ENCODE measurements at places on chromosomes 4 and X. TPM values are rescaled to one million over a fixed set of nuclear protein-coding genes. Genes with fewer than 3 reads are reported as not detected.

The CCNQ gene
- total RNA-seq = 18.7 TPM

The CENPVL3 gene
- not detected for total RNA-seq

The ALB gene
- total RNA-seq = 0.99 TPM

The FRMD7 gene
- total RNA-seq = not detected

The ADH7 gene
- not detected for total RNA-seq

The RBM46 gene
- total RNA-seq = not detected

The TRIM75 gene
- total RNA-seq = not detected

The GPC3 gene
- 42.1 TPM for total RNA-seq

The LRCH2 gene
- 4.4 TPM for total RNA-seq

The PCSK1N gene
- total RNA-seq = 3.9 TPM

- no peak for DNase-seq
- no peaks in the 10 kb centered on the region for H3K4me1 ChIP-seq
- H3K27me3 ChIP-seq = no peaks in the 10 kb centered on the region
- H3K27ac ChIP-seq = no peak overlapping the region
Measured at GRCh38 chr4:31984872-31985271, 1264.7 kb downstream of the PCDH7 start.

DNA sequence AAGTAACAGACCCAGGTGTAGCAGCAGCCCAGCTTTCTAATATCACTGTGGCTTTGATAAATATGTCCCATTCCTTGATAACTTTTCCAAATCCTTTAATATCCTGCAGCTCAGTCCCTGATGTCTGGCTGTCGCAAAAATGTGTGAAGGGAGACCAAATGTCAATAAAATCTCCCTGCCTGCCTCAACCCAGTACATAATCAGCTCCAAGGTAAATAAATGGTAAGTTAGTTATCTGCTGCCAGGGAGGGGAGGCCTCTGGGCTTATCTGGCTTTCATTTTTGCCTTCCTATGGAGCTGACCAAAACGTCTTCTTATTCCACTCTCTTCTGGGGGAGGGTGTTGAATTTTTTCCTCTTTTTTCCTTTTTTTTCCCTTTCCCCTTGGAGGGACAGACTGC is 630.6 kb downstream of the MID1IP1 start:
- no peak overlapping the region for H3K4me3 ChIP-seq
- DNase-seq = no peak
- no peak overlapping the region for H3K27ac ChIP-seq
- no peaks in the 10 kb centered on the region for H3K27me3 ChIP-seq
- H3K36me3 ChIP-seq = no peaks in the 10 kb centered on the region

GRCh38 chr4:1496116-1496642 is 89.9 kb upstream of the NKX1-1 start:
- H3K4me3 ChIP-seq = no peak overlapping the region
- no peaks in the 10 kb centered on the region for H3K4me1 ChIP-seq
- H3K27me3 ChIP-seq = peaks cover 56% of the 10 kb centered on the region
- no peak overlapping the region for H3K27ac ChIP-seq
- peak; percentile 22 for DNase-seq

DNA sequence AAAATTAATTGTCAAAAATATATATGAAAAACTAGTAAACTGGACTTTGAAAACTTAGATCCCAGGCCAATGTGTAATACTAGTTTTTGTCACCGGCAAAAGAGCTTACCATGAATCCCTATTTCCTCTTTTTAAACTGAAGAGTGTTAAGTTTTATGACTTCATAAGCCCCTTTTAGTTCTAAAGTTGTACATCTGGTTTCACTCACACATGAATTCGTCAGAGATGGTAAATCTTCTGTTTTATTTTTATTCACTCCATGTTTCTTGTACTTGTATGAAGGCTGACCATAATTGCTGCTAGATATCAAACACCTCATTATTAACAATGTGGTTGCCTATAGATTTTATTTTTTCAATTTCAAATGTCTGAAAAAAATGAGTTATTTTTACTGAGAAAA is 827.9 kb downstream of the PCDH7 start:
- DNase-seq = no peak
- no peak overlapping the region for H3K4me3 ChIP-seq
- no peak overlapping the region for H3K27ac ChIP-seq
- H3K27me3 ChIP-seq = no peaks in the 10 kb centered on the region
- H3K4me1 ChIP-seq = no peaks in the 10 kb centered on the region
- H3K36me3 ChIP-seq = no peaks in the 10 kb centered on the region

- no peaks in the 10 kb centered on the region for H3K27me3 ChIP-seq
- DNase-seq = no peak
- peaks cover 12% of the 10 kb centered on the region for H3K4me1 ChIP-seq
- H3K36me3 ChIP-seq = no peaks in the 10 kb centered on the region
- peak overlapping the region; percentile 68 for H3K27ac ChIP-seq
Measured at GRCh38 chr4:99402765-99403164, 32.4 kb downstream of the ADH7 start.

GRCh38 chr4:65917486-65917885 is 247.2 kb upstream of the EPHA5 start:
- no peaks in the 10 kb centered on the region for H3K27me3 ChIP-seq
- no peak for DNase-seq
- H3K27ac ChIP-seq = no peak overlapping the region
- H3K4me3 ChIP-seq = no peak overlapping the region
- no peaks in the 10 kb centered on the region for H3K36me3 ChIP-seq
- no peaks in the 10 kb centered on the region for H3K4me1 ChIP-seq

DNA sequence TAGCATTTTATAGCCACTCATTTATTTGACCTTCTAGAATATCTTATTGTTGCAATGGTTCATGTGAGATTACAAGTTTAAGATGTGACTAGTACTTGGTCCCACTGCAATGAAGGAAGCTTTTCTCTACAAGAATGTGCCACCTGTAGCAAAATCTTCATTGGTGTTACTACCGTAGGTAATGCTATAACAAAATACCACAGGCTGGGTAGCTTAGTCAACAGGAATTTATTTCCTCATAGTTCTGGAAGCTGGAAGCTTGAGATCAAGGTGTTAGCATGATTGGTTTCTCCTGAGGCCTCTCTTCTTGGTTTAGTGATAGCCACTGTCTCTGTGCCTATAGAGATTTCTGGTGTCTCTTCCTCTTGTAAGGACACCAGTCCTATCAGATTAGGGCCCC is 441.0 kb downstream of the GPM6A start:
- H3K27me3 ChIP-seq = no peaks in the 10 kb centered on the region
- no peak for DNase-seq
- no peak overlapping the region for H3K4me3 ChIP-seq
- no peaks in the 10 kb centered on the region for H3K36me3 ChIP-seq
- no peak overlapping the region for H3K27ac ChIP-seq
- no peaks in the 10 kb centered on the region for H3K4me1 ChIP-seq

- H3K4me3 ChIP-seq = no peak overlapping the region
- H3K27me3 ChIP-seq = peaks cover 96% of the 10 kb centered on the region
- H3K36me3 ChIP-seq = no peaks in the 10 kb centered on the region
- peaks cover 6% of the 10 kb centered on the region for H3K4me1 ChIP-seq
Measured at GRCh38 chr4:8868321-8869001, 3.2 kb downstream of the HMX1 start.

DNA sequence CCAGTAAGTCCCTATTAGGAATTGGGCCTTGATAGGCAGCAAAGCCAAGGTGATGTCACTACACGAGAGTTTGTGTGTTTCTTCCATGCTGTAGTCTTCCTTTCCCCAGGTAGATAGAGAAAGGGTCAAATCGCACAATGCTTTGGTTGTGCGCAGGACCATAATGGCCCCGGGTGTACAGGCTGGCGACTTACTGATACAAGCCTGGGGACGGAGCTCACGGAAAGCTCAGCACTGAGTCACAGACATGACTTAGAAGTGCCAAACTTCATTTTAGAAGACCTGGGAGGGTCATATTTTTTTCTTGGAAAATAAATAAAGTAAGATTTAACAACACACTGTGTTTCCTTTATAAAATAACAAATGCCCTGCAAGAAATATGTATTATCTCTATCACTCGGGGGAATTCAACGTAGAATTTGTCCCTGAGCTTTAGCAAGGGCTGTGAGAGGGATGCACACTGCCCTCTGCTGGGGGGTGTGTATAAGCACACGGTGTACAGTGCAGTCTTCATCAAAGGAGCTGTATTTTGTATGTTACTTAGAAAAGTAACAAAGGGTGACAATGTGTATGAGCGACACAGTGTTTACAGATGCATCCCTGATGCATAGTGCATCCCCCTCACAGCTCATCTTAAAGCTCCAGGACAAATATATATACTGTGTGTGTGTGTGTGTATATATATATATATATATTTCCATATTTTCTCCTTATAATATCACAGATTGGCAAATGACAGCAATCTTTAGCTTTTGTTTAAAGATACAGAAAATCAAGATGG is 254.5 kb upstream of the VEGFC start:
- peak; percentile 81 for DNase-seq
- H3K27me3 ChIP-seq = no peaks in the 10 kb centered on the region
- H3K4me3 ChIP-seq = no peak overlapping the region
- no peaks in the 10 kb centered on the region for H3K4me1 ChIP-seq
- H3K36me3 ChIP-seq = no peaks in the 10 kb centered on the region

DNA sequence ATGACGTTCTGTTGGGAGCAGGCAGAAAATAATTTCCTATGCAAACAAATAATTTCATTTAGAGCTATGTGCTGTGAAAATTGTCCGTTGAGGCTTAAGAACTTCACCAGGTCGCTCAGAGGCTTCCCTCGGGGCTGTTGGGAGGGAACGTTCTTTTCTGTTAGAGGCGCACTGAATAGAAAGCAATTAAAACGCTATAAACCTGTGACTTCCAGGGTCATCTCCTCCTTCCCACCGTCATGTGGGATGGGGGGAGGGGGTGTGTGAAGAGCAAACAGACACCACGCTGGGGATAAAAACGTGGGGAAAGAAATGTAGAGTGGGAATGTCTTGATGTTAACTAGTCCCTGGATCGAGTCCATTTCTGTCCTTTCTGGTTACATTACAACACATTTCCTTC is 35.2 kb upstream of the ZNF518B start:
- no peaks in the 10 kb centered on the region for H3K36me3 ChIP-seq
- no peak overlapping the region for H3K27ac ChIP-seq

DNA sequence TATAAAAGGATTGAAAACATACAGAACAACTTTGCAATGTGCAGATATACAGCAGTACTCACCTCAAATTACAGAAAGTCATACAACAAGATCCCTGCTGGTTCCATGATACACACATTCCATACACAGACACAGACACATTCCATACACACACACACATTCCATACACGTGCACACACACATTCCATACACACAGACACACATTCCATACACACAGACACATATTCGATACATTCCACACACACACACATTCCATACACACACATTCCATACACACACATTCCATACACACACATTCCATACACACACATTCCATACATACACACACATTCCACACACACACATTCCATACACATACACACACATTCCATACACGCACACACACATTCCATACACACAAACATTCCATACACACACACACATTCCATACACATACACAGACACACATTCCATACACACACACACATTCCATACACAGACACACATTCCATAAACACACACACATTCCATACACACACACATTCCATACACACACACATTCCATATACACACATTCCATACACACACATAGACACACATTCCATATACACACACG is 13.7 kb downstream of the LINC00632 start:
- H3K27me3 ChIP-seq = no peaks in the 10 kb centered on the region
- H3K4me3 ChIP-seq = no peak overlapping the region
- H3K27ac ChIP-seq = no peak overlapping the region
- no peaks in the 10 kb centered on the region for H3K4me1 ChIP-seq

DNA sequence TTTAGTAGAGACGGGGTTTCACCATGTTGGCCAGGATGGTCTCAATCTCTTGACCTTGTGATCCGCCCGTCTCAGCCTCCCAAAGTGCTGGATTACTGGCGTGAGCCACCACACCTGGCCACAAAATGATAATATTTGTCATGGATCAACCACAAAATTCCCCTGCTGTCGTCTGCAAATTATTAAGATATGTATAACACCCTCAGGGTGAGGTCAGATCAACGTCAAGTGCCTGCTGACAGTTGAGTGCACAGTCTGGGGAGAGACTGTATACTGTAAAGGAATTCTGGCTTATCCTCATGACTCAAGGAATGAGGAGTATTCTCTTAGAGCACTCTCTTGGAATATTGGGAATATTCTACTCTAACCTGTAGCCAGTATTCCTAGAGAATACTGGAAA is 11.2 kb downstream of the EPGN start:
- no peaks in the 10 kb centered on the region for H3K27me3 ChIP-seq
- DNase-seq = no peak
- H3K4me3 ChIP-seq = no peak overlapping the region
- no peaks in the 10 kb centered on the region for H3K4me1 ChIP-seq
- H3K36me3 ChIP-seq = no peaks in the 10 kb centered on the region
- H3K27ac ChIP-seq = no peak overlapping the region

- no peaks in the 10 kb centered on the region for H3K36me3 ChIP-seq
- no peak overlapping the region for H3K4me3 ChIP-seq
- H3K4me1 ChIP-seq = no peaks in the 10 kb centered on the region
- no peak overlapping the region for H3K27ac ChIP-seq
Measured at GRCh38 chr4:181606300-181606699, 636.9 kb upstream of the TENM3 start.

- no peaks in the 10 kb centered on the region for H3K4me1 ChIP-seq
- no peak overlapping the region for H3K4me3 ChIP-seq
- H3K27me3 ChIP-seq = no peaks in the 10 kb centered on the region
- DNase-seq = peak; percentile 18
Measured at GRCh38 chr4:22456291-22456690, 59.6 kb downstream of the ADGRA3 start.

DNA sequence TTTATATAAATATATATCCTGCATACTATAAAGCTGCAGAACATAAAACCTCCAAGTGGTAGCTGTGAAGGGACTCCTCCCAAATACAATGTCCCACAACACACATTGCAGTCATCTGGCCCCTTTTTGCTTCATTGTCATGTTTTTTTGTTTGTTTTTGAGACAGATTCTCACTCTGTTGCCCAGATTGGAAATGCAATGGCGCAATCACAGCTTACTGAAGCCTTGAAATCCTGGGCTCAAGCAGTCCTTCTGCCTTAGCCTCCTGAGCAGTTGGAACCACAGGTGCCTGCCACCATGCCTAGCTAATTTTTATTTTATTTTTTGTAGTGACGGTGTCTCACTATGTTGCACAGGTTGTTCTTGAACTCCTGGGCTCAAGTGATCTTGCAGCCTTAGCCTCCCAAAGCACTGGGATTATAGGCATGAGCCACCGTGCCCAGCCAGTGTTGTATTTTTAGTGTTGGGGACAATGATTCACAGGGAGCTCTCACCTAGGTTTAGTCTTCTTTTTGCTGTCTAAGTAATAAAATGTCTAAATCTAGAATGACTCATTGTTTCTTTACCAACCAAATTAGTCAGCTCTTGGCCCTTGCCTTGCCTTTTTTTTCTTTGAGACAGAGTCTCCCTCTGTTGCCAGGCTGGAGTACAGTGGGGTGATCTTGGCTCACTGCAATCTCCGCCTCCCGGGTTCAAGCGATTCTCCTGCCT is 24.0 kb upstream of the XIAP start:
- no peak overlapping the region for H3K4me3 ChIP-seq
- DNase-seq = no peak
- no peaks in the 10 kb centered on the region for H3K4me1 ChIP-seq
- no peaks in the 10 kb centered on the region for H3K27me3 ChIP-seq
- no peak overlapping the region for H3K27ac ChIP-seq
- H3K36me3 ChIP-seq = no peaks in the 10 kb centered on the region

Measured in left lung (tissue), 14 donors.